ENCODE measurements at places on chromosomes 2 and 18. TPM values are rescaled to one million over a fixed set of nuclear protein-coding genes. Genes with fewer than 3 reads are reported as not detected.

ATOH8 gene
- 4.5 TPM for total RNA-seq

SH2D6 gene
- 1.2 TPM for total RNA-seq

C2orf66 gene
- total RNA-seq: 0.07 TPM

DARS1 gene
- total RNA-seq: 69.0 TPM

EFHD1 gene
- 1.9 TPM for total RNA-seq

CLASP1 gene
- total RNA-seq: 16.4 TPM

MEP1B gene
- 0.15 TPM for total RNA-seq

G6PC2 gene
- total RNA-seq: not detected

TDRD15 gene
- total RNA-seq: not detected

PIAS2 gene
- 10.3 TPM for total RNA-seq

TRIM43 gene
- 0.05 TPM for total RNA-seq

RUFY4 gene
- total RNA-seq: not detected

FECH gene
- 44.6 TPM for total RNA-seq

RASGRP3 gene
- total RNA-seq: 1.6 TPM

CD8B gene
- total RNA-seq: not detected

MAP4K4 gene
- 75.2 TPM for total RNA-seq

REG1B gene
- not detected for total RNA-seq

LIMS4 gene
- total RNA-seq: 0.59 TPM

LYG2 gene
- total RNA-seq: not detected

RNASEH1 gene
- total RNA-seq: 53.9 TPM

PXDN gene
- 13.8 TPM for total RNA-seq

SLC23A3 gene
- total RNA-seq: 0.62 TPM

DYSF gene
- 1.2 TPM for total RNA-seq

POTEE gene
- total RNA-seq: not detected

INPP5D gene
- 0.69 TPM for total RNA-seq

REL gene
- total RNA-seq: 2.7 TPM

PID1 gene
- 3.5 TPM for total RNA-seq

CHMP1B gene
- 50.2 TPM for total RNA-seq

SLC4A5 gene
- total RNA-seq: 0.40 TPM

LHCGR gene
- not detected for total RNA-seq

METTL8 gene
- 35.1 TPM for total RNA-seq

IKZF2 gene
- total RNA-seq: 0.24 TPM

GNAL gene
- 7.8 TPM for total RNA-seq

TTC27 gene
- 28.6 TPM for total RNA-seq

TTR gene
- total RNA-seq: not detected

SCG2 gene
- total RNA-seq: 1.1 TPM

IGFBP5 gene
- 0.19 TPM for total RNA-seq

ESCO1 gene
- total RNA-seq: 8.9 TPM

FOXD4L1 gene
- total RNA-seq: 0.31 TPM

ANO7 gene
- total RNA-seq: 2.1 TPM

SCN9A gene
- total RNA-seq: 6.3 TPM

AKAIN1 gene
- total RNA-seq: not detected

GAREM1 gene
- 2.2 TPM for total RNA-seq

REG3A gene
- total RNA-seq: not detected

GPR17 gene
- total RNA-seq: 0.06 TPM

HAT1 gene
- 78.8 TPM for total RNA-seq

OTOF gene
- 0.03 TPM for total RNA-seq

LAMA3 gene
- total RNA-seq: 29.5 TPM

GLS gene
- 230 TPM for total RNA-seq

PLEKHH2 gene
- total RNA-seq: 0.92 TPM

ESPNL gene
- total RNA-seq: 0.44 TPM

SLC9A4 gene
- total RNA-seq: not detected

L3MBTL4 gene
- not detected for total RNA-seq

MGAT4A gene
- 1.3 TPM for total RNA-seq

TUBA3D gene
- total RNA-seq: not detected

FMNL2 gene
- 37.7 TPM for total RNA-seq

OR6B2 gene
- not detected for total RNA-seq

FSIP2 gene
- not detected for total RNA-seq

KATNAL2 gene
- 0.75 TPM for total RNA-seq
